NB4 (cell line): ENCODE measurements at places on chromosomes 6 and 20.

DNA sequence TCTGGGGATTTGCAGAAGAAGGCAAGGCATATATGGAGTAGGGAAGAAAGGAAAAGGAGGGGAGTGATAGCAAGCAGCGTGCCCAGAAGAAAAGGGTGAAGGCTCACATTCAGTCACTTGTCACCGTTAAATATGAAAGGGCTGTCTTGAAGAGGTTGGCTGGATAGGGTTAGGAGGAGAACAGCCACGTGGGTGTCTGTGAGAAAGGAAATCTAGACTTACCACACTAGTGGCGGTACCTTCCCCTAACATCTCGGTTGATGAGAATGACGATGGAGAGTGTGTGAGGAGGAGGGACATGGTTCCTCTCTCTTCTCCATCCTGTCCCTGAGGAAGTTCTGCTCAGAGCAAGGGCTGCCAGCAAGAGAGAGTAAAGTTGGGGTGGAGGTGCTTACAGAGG is 74.3 kb upstream of the CCN6 start:
- no peak for DNase-seq

GRCh38 chr20:37690626-37691369 is 3.0 kb upstream of the CTNNBL1 start:
- no peak for DNase-seq

GRCh38 chr20:49928411-49929141 is 7.6 kb upstream of the RNF114 start:
- peak; percentile 92 for DNase-seq

DNA sequence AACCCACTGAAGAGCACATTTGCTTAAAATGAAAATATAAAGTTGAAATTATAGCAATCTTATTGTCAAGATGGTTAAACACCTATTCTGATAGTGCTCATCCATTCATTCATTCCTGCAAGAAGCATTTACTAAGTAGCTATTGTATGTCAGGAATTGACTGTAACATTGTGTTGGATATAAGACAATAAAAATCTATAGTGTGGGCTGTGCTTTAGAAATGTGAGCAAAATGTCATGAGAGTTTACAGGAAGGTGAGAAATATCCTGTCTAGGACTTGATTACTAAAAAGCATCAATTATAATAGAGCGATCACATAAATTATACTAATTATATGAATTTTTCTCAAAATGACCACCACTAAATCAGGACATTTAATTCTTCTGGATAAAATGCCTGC is 123.0 kb downstream of the HAO1 start:
- DNase-seq = no peak

DNA sequence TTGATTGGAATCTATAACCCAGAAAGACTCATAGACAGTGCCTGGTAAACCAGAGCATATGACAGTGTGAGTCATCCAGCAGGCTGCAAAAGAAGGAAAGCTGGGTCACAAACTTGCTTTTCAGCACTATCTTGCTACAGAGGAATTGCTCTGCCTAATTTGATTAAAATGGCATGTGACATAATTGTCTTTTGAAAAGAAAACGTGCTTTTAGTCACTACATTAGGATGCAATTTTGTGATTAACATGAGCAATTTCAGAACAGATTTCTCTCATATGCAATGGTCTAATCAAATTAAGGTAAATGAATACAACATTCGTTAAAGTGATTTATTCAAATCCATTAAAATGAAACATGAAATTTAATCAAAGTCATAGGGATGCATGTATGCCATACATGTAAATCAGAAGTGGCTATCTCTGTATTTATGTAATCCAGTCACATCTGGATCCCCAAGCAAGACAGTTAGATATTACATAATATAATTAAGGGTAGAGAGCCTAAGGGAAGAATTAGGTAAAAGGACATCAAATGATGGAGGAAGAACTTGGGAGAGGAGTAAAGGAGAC is 400.0 kb upstream of the HTR1E start:
- peak; percentile 6 for DNase-seq

DNA sequence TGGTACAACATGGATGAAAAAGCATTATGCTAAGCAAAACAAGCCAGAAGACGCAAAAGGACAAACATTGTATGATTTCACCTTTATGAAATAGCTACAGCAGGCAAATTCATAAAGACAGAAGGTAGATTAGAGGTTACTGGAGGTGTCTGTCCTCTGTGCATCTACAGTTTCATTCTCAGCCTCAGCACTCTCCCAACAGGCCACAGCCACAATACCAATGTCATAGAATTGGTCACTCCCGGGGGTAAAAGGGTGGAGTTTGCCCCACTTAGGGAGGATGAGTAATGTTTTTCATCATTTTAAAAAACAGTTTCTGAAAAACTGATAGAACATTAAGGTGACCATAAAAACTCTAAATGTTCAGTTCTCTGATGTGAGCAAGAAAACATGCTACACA is 17.2 kb upstream of the TMX4 start:
- DNase-seq = no peak

DNA sequence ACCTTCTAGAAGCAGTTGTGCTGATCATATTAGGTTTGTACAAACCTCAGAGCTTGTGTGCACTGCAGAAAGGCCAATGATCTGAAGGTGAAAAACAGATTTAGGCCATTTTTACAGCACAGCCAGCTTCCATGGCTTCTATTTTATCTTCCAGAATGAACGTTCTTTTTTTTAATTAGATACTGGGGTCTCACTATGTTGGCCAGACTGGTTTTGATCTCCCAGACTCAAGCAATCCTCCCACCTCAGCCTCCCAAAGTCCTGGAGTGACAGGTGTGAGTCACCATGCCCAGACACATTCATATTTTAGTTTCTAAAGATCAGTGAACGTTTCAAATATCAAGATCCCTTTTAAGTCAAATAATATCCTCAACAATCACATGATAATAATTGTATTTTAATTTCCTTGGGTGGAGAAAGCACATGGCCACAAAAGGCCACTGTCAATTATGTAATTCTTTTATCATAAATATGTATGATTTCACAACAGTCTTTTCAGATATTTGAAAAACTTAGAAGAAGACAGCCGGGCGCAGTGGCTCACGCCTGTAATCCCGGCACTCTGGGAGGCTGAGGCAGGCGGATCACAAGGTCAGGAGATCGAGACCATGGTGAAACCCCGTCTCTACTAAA is 326.7 kb upstream of the JARID2 start:
- no peak for DNase-seq

DNA sequence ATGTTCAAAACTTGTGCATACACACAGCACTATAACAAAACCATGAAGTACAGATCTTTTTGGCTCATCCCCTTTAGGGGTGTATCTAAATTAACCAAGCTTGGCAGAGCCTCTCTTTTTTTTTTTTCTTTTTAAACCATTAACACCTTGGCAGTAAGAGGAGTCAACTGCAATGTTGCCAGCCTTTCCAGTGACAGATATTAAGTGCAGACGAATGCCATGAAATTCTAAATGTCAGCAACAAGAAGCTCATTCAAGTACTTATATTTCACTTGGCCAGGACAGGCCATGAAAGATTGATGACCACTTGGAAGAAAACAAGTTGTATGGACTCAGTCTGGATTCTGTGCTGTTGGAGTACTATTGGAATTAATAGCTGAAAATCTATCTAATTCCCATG is 49.8 kb downstream of the SLC17A5 start:
- DNase-seq = no peak
